ENCODE measurements at places on chromosomes 3 and 15. TPM values are rescaled to one million over a fixed set of nuclear protein-coding genes. Genes with fewer than 3 reads are reported as not detected.
A peak's percentile ranks its signal among the peaks of the same experiment; 100 is the strongest.

DNA sequence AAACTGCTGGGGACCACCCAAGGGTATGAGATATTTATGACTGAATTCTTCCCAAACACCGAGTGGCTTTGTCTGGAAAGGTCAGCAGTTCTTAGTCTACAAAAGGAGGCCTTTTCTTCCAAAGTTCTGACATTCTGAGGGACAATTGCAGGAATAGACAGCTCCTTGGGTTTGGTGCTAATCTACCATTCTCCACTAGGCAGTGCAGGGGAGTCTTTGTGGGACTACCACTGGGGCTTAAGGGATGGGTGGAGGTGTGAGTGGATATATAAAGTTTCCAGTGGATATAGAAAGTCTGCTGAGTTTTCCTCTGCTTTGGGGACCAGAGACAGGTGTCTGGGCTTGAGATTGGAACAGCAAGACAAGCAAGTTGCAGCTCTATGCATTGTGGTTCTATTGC, 62.7 kb downstream of the EXOG start:
- DNase-seq: no peak

Gene CCK
- 0.48 TPM for total RNA-seq

DNA sequence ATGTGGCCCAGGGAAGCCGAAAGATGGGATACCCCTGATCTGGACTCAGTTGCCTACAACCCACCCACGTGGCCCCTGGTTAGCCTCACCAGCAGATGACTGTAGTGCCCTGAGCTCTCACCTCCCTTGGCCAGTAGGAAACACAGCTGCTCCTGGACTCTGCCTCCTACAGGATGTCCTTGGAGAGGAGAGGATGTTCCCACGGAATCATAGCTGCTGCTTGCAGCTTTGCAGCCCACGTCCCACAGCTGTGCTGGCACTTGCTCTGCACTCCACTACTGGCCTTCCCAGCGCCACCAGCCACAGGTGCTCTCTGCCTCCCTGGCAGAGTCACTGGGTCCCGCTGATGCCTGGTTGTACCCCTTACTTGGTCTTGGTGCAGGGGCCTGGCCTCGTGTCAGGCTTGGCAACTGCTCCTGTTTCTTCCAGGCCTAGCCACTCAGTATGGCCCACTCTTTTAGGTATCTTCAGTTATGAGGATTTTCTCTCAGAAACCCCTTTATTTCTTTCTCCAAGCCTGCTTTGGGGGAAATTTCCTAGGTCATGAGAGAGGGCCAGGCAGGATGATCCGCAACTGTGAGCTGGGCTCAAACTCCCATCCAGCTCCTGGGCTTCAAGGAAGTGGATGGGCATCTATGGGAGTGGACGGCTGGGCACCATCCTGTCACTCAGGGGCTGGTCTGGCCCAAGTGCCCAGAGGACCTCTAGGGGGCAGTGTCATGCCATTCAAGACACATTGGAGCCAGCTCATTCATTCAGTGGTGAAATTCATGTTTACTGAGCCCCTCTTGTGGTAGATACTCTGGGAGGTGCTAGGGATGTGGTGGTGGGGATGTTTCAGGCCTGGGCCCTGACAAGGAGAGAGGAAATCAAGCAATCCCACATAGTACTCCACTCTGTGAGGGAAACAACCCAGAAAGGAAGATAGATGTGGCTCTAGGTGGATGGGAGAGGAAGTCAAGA, 16.2 kb upstream of the VILL start:
- peak; percentile 89 for DNase-seq

GRCh38 chr3:71442652-71443042, 140.9 kb downstream of the FOXP1 start:
- DNase-seq: no peak

GRCh38 chr3:39443530-39443929, 23.9 kb upstream of the MOBP start:
- no peak for DNase-seq

Gene GP5
- not detected for total RNA-seq

DNA sequence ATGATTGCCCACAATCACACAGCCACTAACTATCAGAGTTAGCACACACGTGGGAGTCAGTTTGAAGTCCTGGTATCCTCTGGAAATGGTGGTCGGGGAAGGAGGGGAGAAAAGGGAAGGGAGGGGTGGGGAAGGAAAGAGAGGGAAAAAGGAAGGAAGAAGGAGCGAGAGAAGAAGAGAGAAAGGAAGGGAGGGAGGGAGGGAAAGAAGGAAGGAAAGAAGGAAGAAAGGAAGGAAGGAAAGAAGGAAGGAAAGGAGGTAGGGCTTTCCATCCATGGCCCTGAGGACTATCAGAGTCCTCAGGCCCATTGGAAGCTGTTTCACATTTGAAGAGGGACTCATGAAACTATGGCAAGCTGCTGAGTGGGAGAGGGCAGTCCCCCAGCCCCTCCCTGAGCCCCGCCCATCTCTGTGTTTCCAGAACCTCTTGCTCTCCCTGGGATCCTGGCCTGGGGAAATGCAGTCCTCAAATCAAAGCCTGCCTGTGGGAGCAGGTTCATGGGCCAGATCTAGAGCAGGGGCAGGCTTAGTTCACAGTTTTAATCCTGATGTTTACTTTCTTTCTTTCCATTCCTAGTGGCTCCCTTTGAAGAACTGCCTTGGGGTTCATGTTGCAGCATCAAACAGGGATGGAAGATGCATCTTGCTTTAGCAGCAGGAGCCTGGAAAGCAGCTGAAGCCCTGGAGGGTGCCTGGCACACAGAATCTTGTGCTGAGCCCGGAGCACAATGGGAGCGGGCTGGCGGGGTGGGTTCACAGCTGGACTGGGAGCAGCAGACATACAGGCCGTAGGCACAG, 66.1 kb upstream of the GLCE start:
- DNase-seq: no peak

- no peak for DNase-seq
These were observed 47.7 kb upstream of the BDH1 start for GRCh38 chr3:197603317-197603933.

GRCh38 chr3:108755686-108756085, 1.5 kb downstream of the RETNLB start:
- DNase-seq: no peak

- no peak for DNase-seq
These were observed 11.4 kb downstream of the FBN1 start for GRCh38 chr15:48634096-48634495.

GRCh38 chr3:98025392-98025945, 9.6 kb downstream of the GABRR3 start:
- DNase-seq: no peak

Gene SH2D7
- total RNA-seq: not detected

DNA sequence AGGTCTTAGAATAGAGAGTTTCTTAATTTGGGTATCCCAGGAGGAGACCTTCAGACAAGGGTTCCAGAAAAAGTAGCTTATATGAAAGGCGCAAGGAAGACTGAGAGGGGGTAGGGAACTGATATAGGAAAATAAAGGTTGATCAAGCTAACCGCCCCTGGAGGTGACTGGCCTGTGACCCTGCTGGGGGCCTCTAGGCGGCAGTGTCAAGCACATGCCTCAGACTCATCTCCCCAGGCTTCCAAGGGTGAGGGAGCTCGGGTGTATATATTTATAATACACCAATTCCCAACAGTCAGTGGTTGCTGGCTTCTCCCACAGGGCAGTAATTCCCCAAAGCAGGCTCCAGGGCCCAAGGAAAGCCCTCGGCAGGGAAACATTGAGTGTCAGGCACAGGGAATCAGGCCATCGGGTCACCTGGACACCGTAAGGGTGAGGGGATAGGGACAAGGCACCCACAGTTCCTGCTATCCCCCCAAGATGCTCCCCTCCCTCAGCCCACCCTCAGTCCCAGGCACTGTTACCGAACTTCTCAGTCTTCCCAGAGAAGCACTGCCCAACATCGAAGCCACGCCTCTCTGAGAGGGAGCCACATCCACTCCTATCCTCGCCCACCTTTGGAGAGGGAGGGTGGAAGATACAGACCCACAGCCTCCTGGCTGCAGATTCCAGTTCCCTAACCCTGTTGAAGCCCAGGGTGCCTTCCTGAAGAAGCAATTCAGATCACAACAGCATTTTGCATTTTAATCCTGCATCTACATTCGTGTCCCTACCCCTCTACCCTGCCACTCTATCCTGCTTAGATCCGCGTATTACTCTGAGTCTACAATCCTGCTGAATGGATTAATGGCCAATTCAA, 19.5 kb upstream of the CAV3 start:
- DNase-seq: no peak

Gene MYO5C
- total RNA-seq: 18.5 TPM

Gene CCR8
- not detected for total RNA-seq

DNA sequence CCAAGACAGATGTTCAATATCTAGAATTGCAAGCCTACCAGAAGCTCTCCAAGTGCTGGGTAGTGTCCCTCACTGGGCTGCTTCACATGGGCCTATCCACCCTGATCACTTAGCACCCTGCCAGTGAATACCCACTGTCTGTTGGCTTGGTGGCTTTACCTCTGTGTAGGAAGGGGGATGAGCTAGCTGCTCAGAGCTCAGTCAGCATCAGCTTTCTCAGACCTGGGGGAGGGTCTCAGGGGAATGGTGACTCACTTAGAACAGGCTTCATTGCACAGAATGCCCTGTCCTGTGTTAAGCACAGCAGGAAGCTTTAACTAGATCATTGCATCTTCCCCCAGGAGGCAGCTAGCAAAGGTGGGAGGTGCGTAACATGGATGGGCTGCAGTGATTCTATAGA, 209.8 kb downstream of the PDCD6IP start:
- no peak for DNase-seq

DNA sequence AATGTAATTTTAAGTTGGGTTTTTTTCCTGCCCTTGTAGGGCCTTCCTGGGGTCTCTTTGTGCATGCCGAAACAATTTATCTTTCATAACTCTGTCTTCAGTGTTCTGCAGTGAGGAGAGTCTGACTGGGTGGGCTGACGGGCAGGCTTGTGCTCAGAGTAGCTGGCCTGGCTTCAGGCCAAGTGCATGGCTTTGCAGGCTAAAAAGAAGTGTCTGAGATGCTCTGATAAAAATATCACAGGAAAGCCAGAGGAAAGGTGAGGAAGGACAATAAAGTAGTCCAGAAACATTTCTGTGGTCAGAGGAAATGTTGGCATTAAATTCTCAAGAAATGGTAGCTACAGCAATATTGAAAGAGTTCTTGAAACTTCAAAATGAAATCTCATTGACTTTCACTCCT, 25.5 kb downstream of the ST3GAL6 start:
- DNase-seq: no peak

Gene GOLGA8N
- 6.9 TPM for total RNA-seq

DNA sequence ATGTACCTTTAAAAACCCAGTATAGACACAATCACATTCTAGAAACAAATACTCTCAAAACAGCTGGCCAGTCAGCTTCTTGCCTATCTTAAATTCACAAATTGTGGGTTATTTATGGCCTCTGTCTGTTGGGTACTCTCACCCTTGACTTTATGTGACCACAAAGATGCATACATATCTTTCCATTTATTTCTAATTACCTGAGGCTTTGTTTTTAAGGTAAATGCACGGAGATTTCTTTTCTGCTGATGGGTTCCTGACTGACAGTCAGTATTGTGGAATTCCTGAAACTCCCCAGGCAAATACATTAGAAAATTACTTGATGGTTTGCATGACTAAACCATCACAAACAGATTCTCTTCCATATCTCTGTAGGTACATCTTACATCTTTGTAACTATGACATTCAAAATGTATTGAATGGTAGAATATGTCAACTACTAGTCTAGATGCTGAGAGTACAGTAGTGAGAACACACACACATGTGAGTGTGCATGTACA, 107.7 kb downstream of the EDEM1 start:
- DNase-seq: no peak

- no peak for DNase-seq
These were observed 18.9 kb downstream of the RAP2B start for GRCh38 chr3:153180860-153181372.

DNA sequence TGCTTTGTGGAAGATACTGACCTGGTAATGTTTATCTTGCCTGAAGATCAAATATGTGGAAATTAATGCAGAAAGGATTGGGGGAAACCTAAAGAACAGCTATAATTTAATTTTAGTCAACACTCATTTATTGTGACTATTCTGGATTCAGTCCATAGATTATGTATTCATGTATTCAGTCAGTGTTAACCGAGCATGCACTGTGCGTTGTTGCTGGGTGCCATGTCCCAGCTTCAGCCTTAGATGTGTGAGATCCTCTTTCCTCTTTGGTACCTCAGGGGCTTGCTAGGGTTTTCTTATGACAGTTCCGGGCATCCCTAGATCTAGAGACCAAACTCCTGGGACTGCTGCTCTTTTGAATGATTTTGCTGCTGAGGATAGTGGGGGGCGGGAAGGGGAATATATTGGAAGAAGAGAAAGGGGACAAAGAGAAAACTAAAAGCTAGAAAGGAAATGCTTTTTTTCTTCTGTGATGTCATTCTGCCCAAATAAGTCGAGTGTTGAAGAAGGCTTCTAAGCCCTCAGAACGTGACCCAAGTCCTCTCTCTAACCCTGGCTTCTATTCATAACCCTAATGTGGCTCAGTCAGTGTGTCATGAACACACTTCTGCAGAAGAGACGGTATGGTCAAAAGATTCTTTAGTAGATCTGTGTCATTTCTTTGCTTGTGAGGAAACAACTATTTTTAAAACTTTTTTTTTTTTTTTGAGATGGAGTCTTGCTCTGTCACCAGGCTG, 33.5 kb downstream of the STARD9 start:
- DNase-seq: no peak

Gene CATSPER2
- 5.2 TPM for total RNA-seq

- DNase-seq: no peak
These were observed 537.4 kb downstream of the TUSC7 start for GRCh38 chr3:117246771-117247555.

DNA sequence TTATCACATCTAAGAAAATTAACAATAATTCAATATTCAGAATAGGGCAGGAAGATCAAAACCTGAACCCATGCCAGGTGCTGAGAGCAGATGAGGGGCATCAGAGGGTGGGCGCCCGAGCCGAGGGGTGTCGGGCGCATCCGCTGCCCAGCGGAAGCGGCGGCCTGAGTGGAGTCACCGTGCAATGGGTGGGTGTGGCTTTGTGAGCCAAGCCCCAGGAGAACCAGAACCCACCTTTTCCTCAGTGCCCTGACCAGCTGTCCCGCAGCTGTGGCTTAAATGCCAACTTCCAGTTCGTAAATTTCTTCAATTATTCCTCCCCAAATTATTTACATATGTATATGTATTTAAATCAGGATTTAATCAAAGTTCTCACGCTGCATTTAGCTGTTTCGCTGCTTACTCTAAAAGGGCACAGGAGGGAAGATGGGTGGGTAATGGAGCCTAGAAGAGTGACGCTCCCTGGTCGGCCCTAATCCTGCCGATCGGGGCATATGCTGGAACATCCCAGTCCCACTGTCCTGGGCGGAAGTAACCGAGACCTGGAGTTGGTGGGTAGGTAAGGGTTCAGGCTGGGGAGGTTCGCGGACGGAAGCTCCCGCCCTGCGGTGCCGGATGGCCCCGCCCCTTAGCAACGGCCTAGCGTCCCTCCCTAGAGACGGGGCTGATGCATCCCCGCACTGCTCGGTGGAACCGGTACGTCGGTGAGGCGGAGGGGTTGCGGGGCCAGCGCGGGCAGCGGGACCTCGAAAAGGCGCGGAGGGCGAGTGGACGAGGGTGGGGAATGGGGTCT, 1.3 kb downstream of the DNAH1 start:
- DNase-seq: no peak

- DNase-seq: no peak
These were observed 68.9 kb downstream of the CHRNA7 start for GRCh38 chr15:32099097-32099785.

Gene CLDND1
- total RNA-seq: 79.2 TPM

Data from mesenteric fat pad (tissue), 1 donor.